ENCODE measurements at places on chromosomes 7 and 10.

DNA sequence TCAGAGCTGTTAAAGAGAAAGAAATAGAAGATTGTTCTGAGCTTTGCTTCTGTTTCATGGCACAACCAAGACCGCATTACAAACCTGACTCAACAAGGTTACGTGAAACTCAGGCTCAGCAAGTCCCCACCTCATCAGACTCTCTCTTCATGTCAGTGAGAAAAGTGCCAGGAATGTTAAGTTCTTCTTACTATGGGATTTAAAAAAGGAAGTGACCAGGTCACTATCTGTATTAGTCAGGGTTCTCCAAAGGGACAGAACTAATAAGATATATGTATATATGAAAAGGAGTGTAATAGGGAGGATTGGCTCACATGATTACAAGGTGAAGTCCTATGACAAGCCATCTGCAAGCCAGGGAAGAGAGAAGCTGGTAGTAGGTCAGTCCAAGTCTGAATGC, 25.4 kb upstream of the PAPSS2 start:
- no peak for DNase-seq

GRCh38 chr7:45193828-45194227, 36.2 kb downstream of the RAMP3 start:
- DNase-seq: no peak

GRCh38 chr10:110827410-110827809, 44.3 kb upstream of the PDCD4 start:
- DNase-seq: no peak

DNA sequence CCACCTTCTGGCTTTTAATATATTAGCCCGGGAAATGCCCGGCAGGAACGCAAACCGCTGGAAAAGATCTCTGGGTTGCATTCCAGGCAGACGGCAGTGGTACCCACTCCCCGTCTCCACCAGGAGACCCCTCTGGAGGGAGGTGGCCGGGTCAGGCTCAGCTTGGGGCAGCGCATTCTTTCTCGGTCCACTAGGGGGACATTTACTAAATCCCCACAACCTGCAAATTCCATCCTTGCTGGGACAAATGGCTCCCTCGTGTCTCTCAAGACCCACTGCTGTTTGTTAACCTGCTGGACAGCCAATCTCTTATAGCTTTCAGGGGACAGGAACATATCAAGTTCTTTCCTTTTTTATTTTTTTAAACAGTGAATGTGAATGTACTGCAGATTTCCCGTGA, 45.8 kb upstream of the CARD11 start:
- no peak for DNase-seq

DNA sequence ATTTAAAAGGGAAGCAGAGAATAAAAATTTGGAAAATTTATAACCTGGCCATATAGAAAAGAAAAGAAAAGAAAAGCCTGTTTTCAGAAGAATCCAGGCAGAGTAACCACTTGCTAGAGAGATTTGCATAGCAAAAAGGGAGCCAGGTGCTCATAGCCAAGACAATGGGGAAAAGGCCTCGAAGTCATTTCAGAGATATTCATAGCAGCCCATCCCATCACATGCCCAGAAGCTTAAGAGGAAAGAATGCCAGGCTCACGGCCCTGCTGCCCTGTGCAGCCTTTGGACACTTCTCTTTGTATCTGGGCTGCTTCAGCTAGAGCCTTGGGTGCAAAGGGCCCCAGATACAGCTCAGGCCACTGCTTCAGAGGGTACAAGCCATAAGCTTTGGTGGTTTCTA, 159.8 kb downstream of the CCDC7 start:
- no peak for DNase-seq

- no peak for DNase-seq
Measured at GRCh38 chr7:155667241-155667829, 22.9 kb downstream of the RBM33 start.

DNA sequence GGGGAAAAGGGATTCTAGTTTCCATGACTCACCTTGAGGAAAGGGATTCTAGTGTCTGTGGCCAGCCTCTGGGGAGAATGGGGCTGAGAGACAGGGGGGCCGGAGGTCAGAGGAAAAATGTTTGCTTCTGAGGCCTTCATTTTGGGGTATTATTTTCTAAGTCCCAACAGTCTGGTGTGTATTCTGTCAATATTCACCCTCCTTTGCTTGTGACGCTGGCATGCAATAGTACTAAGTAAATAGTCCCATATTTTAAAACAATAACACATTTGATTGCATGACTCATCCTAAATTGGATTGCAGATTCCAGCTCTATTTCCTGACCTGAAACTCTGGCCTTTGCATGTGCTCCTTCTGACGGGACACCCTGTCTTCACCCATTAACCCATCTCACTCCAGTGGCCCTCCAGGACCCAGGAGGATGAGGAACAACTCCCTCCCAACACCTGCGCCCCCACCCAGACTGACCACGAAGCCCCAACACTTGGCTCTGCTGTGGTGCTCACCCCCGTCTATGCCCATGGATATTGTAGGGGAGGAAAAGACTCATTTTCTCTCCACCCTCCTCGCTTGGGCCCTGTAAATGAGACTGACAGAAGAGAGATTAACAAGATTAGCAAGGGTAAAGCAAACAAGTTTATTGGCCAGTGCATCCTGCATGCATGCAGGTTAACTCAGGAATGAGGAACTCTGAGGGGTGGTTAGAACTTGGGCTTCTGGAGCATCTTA, 495.6 kb upstream of the KLF6 start:
- no peak for DNase-seq

DNA sequence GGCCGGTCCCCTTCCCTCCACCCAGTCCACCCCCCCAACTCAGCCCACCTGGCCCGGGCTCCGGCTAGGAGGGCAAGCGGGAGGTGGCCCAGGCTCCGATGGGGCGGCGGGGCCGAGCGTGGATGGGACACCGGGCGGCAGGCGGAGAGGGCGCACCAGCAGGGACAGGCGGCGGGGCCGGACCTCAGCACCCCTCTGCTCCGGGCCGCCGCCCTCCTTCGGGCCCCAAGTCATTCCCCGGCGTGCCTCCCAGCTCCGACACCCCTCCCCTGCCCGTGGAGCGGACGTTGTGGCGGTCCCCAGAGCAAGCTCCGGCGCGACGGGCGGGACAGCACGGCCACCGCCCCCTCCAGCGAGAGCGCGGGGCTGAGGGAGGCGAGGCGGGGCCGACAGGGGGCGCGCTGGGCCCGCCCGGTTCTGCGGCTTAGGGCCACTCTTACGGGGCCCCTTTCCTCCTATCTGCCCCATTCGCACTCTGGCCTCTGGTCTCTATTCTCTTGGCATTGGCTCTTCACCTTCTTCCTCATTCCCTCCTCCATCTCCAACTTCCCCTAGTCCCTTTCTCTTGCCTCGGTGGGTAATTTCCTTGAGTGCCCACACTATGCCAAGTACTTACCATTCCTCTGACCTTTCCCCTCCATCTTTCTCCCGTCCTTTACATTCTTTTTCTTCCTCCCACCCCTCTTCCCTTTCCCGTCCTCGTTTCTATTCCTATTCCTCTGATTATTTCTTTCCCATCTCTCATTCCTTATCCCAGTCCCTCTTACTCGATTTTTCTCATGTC, 701 bp upstream of the GBX1 start:
- peak; percentile 41 for DNase-seq

DNA sequence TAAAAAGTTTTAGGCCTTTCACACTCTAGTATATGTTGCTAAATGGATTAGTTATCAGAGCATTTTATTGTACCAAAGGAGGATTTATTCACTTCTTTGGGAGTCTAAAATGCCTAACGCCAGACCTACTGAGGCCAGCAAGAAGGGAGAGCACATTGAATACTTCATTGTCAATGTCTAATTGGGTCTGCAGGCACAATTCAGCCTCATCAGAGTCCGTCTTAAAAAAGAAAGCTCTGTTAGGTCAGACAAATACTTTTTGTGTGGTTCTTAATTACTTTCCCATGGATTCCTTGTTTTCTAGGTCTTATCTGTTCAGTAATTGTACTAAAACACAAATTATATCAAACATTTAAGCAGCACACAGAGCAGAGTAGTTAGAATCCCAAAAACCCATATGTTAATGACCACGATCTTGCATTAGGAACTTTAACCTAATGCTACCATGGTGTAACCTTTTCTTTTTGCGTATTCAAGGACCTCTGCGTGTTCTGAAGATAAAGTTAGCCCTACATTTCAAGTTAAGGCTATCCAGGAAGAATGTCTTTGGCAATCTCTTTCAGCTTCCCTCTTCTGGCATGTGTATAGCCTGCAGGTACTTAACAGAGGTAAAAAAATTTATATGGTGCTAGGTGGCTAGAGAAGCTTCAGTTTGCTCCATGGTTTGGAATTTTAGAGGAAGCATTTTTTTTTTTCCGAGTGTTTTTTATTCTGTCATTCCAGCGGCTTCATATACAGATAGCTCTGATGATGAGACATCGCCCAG, 45.7 kb upstream of the STRIP2 start:
- no peak for DNase-seq

- DNase-seq: no peak
Measured at GRCh38 chr7:135884495-135885232, 92.5 kb downstream of the MTPN start.

DNA sequence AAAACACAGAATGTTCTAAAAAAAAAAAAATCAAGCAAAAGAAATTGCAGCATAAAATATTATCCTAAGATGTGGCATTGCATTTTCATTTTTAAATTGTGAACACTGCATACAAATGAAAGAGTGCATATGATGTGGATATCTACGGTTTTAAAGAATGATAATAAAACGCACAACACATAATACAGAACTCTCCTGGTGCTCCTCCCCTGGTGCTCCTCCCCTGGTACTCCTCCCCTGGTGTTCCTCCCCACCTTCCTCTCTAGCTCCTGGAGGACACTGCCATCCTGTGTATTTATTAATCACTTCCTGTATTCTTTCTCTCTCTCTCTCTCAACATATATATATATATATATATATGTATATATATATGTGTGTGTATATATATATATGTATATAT, 100.1 kb downstream of the SLC37A3 start:
- no peak for DNase-seq

DNA sequence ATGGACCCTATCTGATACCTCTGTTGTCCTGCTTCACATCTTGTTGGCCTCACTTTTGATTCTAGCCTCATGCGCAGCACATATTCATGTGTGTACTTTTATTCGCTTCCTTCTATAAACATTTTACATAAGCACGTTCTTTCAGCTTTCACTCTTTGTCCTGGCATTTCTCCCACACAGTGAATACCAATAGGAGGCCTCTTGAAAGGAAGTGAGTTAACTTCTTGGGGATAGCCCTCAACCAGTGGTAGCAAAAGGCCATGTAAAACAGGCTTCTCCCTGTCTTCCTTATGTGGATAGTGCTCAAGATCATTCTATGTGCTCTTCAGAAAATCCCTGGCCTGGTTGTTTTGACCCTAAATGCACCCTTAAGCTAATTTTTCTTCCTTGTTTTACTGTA, 633.9 kb upstream of the MBL2 start:
- no peak for DNase-seq

- DNase-seq: no peak
Measured at GRCh38 chr7:143906151-143906550, 4.2 kb upstream of the TCAF1 start.

GRCh38 chr7:37322831-37323230, 125.8 kb downstream of the ELMO1 start:
- DNase-seq: no peak

DNA sequence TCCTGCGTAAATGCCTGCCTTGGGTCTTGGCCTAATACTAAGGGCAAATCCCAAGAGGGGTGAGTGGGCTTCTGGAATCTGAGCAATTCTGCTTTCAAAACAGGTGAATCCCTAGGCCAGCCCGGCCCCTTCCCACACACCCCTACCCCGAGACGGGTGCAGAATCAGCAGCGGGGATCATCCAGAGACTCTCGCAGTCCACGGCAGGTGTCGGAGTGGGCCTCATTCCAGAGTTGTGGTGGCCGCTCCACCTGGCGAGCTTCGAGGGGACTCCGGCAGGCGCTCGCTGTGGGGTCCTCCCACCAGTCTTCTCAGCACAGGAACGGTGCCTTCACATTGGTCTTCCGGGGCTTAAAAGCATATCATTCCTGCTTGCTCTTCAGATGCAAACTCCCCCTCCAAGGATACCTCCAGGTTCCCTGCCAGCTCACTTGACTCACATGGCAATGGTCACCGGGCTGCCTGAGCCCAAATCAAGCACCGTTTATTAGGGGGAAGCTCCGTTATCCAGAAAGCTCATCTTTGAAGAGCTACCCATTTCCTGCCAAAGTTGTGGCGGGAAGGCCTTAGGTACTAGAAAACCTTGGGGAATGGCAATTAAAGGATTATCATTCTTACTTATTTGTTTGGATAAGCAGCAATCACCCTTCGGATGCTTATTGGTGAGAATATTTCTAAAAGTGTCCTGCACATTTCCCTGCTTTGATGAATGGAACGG, 67.6 kb downstream of the PRKAG2 start:
- DNase-seq: no peak

GRCh38 chr7:155590215-155591018, 44.1 kb upstream of the CNPY1 start:
- DNase-seq: no peak

DNA sequence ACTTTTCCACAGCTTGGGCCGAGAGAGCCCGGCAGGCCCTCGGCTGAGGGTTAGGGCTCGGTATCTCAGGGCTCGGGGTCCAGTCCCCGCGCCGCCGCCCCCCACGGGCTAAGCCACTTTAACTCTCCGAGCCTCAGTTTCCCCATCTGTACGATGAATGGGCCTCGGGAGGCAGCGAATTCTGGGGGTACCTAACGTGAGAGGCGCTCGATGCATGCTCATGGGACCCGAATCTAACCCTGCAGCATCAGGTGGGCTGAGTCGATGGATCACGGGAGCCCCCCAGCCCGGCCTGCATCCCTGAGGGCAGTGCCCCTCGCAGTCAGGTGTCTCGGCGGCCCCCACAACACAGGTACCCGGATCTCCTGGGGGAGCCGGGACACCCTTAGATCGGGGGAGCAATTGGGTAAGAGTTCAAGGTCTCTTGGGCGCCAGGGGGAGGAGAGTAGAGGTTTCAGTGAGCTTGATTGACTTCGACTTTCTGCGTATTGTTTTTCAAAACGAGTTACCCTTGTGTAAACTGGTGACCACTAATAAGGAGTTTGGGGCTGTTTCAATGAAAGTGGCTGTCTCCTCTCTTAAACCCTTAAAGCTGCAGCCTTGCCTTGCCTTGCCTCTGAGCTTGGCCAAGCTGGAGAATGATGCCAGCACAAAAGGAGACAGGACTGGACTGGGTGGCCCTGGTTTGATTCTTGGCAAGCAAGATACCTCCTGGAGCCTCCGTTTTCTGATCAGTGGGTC, 631 bp downstream of the POR start:
- no peak for DNase-seq

GRCh38 chr7:155980841-155981240, 168.6 kb upstream of the SHH start:
- no peak for DNase-seq

All from stimulated activated naive CD4-positive, alpha-beta T cell treated with Interleukin-2 at 50 U/mL for 16 hours (primary cell).